ENCODE measurements at places on chromosomes 7 and 10.

DNA sequence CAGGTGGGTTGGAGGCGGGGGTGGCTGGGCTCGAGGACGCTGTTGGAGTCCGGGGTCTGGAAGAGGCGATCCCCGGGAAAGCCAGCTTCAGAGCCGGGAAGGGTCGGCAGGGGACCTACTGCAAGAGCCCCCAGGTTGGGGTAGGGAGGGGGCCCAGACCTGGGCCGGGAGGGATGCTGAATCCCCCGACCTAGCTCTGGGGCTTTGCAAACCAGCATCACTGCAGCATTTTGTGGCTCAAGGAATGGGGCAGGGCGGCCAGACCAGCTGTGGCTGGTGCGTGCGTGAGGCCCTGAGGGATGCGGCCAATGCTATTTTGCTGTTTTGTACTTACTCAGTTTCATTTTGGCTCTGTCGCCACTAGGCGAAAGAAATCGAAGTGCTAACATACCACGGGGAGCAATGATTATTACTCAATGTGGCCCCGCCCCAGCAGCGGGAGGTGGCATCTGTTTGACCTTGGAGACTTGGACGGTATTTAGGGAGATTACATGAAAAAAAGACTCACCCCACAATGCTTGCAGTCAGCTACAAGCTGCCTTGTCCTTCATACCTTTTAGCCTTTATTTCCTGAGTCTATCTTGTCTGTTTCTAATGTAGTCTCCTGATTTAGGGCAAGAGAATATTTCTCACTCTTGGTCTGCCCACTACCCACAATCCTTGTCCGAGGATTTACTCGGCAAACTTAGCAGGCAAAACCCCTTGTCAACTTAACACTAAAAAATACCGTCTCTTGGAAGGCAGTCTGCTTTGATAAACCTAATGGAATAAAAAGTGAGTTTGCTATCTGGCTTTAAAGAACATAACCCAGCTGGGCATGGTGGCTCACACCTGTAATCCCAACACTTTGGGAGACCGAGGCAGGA, 16.2 kb downstream of the HSPB1 start:
- no peak for DNase-seq

DNA sequence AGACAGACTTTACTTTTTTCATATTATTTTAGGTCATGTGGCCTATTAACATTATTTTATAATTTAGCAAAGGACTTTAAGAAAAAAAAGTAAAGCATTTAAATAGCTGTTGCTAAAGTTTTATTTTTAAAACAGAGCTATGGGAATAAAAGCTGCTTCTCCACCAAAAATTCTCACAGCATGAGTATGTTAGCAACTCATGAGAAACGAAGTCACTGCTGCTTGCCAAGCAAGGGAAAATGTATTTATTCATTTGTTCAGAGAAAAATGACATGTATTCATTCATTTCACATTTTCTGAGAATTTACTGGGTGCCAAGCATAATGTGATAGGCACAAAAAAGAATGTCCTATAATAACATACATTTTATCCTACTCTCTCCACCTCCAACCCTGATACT, 5.1 kb downstream of the LRRC72 start:
- no peak for DNase-seq

GRCh38 chr10:70693619-70694335, 21.5 kb downstream of the ADAMTS14 start:
- DNase-seq: no peak

DNA sequence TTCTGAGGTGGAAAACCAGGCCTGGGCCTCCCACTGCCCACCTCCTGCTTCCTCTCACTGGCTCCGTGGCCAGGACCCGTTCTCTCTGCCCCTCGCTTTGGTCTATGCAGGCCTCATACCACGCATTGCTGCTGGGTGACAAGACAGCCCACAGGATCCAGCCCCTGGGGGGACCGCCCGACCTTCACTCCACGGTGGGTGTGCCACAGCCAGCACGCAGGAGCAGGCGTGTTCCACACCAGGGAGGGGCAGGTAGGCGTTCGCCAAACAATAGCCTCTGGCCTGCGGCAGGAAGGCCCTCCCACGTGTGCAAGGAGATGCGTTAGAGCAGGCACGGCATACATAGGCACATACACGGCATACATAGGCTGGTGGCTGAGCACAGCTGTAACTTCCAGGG, 233.4 kb downstream of the WDR37 start:
- no peak for DNase-seq

DNA sequence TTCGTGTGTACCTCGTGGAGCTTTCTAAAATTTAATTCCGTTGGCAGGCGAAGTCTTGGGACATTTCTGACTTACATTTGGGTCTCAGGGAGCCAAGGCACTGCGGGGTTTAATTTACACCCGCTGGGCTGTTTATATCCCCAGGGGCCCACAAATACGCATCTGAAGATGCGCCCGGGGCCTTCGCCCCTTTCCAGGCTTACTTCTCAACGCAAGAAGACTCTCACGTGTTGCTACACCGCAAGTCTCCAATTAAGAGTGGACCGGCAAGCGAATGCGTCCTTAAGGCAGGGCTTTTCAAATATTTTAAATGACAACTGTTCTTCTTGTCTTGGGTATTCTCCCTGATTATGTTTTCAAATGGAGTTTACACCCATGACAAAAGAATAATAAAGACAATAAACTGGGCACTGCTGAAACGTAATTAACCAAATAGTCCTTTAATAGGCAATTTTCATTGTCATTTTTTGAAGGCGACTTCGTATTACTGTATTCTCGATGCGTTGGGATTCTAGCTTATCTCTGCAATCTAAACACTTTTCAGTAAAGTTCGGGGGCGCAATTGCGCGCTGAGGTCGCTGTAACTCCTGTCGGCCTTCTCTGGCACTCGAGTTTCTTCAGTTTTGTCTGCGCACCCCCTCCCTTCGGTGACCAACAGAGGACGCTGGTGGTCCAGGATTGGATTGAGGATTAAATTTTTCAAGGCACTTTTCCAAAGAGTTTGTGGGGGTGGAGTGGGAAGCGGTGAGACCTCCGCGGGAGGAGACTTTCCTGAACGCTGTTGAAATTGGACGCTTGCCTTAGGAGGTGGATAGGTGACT, 837 bp upstream of the IGFBP3 start:
- peak; percentile 75 for DNase-seq

DNA sequence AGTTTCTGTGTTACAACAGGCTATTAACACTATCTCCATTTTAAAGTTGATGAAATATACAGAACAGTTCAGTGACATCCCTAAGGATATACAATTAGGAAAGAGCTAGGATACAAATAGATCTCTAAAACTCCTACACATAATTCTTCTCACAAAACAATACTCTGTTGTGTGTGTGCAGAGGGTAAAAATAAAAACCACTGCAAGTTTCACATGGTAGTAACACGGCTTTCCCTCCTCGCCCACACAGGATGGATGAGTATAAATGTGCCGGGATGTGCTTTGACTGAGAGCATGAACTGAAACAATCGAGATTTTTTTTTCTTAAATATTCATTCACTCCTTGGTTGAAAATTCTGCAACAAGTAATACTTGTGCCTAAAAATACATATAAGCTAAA, 131.5 kb upstream of the C1QL3 start:
- no peak for DNase-seq

DNA sequence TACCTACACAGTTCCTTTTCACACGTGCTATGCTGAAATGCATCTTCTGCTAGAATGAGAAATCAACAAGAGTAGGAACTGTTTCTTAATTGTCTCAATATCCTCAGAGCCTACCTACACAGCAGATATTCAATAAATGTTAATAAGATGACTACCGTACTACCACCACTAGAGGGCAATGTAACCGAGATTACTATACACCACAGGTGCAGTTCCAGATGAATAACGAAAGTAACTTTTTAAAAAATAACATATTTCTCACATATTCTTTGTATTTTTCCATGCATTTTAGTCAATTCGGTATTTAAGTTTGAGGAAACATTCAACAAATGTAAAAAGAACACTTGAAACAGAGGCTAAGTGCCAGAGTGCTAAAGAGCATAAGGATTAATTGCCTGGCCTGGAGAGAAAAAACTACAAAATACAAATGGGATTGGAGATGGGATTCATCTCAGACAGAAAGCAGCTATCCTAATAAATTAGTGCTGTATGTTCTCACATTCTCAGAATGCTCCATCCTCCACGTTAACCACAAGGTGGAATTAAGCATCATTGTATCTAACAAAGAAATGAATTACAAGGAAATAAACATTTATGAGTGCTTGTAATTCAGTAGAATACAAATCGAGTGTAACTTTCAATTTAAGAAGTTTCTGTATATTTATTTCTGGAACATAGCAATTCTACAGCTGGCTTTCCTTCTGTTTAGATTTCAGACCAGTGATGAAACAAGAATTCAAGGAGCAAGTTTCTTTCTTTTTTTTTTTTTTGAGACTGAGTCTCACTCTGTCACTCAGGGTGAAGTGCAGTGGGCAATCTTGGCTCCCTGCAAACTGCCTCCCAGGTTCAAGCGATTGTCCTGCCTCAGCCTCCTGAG, 20.3 kb upstream of the HECTD2 start:
- DNase-seq: no peak

- DNase-seq: peak; percentile 41
These were observed 128.1 kb upstream of the FAM20C start for GRCh38 chr7:64098-64915.

DNA sequence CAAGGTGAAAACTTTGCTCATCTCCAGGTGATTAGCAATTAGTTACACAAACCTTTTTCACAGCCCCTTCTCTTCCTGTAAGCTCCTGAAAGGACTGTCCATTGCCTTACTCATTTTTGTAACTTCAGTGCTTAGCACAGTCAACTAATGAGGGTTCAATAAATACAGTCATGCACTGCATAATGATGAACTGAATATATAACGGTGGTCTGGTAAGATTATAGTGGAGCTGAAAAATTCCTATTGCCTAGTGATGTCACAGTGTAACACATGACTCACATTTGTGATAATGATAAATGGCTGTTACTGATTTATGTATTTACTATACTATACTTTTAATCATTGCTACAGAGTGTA, 12.9 kb upstream of the FAM133B start:
- no peak for DNase-seq

GRCh38 chr7:121563177-121563576, 167.1 kb upstream of the FAM3C start:
- DNase-seq: no peak

DNA sequence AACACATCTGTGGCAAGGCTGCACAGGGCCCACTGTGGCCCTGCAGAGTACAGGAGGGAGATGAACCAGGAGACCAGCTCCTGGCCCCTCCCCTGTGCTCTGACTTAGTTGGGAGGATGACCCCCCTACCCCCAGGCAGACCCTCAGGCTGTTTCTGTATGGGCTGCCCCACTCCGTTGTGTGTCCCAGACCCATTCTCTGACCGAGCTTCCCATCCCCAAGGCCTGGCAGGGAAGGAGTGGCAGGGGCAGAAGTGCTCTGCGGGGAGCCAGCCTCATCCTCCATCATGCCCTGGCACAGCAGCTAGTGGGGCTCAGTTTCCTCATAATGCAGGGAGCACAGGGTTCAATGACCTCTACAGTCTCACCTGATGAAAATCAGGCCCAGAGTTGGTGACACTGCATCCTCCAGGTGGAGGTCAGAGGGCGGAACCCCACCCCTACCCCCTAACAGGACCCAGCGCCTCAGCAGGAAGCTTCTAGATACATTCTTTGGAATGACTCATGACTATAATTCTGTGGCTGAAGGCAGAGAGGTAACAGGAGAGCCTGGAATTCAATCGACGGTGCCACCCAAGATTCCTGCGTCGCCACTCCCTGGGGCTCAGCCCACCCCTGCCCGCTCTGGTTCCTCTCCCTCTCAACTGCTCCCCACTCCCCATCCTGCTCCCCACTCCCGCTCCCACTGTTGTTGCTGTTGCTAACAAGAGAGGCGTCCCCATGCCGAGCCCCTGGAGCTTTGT, 18.2 kb downstream of the PODXL start:
- DNase-seq: no peak

DNA sequence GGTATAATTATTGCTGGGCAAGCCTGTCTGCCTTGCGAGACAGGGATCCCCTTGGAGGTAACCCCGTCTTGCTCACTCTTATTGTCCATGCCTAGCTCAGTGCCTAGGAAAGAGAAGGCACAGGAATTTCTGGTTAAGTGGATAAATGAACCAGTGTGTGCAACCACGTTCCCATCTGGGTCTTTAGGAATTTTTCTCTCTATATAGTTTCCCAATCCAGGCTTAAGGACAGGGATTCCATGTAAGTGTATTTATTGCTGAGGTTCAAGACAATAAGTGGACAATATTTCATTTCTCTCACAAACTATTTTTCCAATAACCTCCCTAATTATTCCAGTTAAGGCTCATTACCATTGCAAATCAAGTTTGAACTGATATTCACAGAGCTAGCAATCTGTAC, 8.9 kb upstream of the ADAM12 start:
- DNase-seq: no peak

DNA sequence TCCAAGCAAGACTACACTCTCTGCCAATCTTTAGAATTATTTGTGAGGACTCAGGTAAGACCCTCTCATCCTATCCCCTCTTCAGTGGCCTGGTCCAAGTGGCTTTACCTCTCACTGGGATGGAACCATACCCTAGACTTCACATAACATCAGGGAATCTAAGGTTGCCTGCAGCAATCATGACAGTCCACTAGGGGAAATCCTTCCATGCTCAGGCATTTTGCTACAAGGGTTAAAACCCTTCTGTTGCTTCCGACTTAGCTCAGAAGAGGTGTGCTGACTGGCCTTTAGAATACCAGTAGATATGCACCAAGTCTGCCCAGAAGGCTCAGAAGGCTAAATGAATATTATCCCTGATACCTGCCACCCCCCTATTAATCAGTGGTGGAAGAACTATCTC, 24.9 kb upstream of the NPS start:
- DNase-seq: no peak

DNA sequence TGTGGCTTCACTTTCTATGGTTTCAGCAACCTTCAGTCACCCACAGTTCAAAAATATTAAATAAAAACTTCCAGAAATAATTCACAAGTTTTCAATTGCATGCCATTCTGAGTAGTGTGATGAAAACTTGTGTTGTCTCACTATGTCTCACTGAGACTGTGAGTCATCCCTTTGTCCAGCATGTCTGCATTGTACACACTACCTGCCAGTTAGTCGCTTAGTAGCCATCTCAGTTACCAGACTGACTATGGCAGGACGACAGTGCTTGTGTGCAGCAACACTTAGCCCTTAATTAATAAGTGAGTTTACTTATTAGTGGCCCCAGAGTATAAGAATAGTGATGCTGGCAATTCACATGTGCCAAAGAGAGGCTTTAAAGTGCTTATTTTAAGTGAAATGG, 22.5 kb downstream of the CCDC186 start:
- no peak for DNase-seq

Measured in right kidney (tissue), 9 donors.